Renal cortex interstitium (tissue), 15 donors: ENCODE measurements at places on chromosomes 4 and X. TPM values are rescaled to one million over a fixed set of nuclear protein-coding genes. Genes with fewer than 3 reads are reported as not detected.

GRCh38 chr4:160546201-160546600 is 1443.3 kb downstream of the RAPGEF2 start:
- no peak for DNase-seq

- DNase-seq = peak; percentile 5
Measured at GRCh38 chrX:68146054-68146453, 287.2 kb downstream of the OPHN1 start.

DNA sequence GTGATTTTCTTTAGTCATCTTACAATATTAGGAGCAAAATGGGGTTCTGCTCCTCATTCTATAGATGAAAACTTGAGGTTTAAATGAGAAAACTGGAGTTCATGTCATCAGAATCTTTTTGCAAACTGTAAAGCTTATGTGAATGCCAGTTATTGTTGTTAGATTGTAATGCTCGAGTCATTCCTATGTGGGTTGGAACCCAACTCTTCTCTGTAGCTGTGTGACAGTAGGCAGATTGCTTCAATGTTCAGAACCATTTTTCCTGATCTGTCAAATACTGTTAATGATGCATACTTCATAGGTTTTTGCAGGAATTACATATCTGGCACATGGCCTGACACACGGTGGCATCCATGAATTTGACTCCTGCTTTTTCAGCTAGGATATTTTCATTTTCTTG is 178.9 kb downstream of the RAPGEF2 start:
- no peak for DNase-seq

- no peak for DNase-seq
Measured at GRCh38 chr4:152090543-152090942, 329.7 kb upstream of the GATB start.

The MAGEC2 gene
- polyA plus RNA-seq = not detected

The SSX4B gene
- polyA plus RNA-seq = not detected

The KDR gene
- 59.4 TPM for polyA plus RNA-seq
